ENCODE measurements at places on chromosomes 6 and 20.

GRCh38 chr6:111210194-111210728 is 123.0 kb downstream of the SLC16A10 start:
- DNase-seq: peak; percentile 12

- no peak for DNase-seq
These were observed 4.8 kb downstream of the NOP56 start for GRCh38 chr20:2657241-2657640.

DNA sequence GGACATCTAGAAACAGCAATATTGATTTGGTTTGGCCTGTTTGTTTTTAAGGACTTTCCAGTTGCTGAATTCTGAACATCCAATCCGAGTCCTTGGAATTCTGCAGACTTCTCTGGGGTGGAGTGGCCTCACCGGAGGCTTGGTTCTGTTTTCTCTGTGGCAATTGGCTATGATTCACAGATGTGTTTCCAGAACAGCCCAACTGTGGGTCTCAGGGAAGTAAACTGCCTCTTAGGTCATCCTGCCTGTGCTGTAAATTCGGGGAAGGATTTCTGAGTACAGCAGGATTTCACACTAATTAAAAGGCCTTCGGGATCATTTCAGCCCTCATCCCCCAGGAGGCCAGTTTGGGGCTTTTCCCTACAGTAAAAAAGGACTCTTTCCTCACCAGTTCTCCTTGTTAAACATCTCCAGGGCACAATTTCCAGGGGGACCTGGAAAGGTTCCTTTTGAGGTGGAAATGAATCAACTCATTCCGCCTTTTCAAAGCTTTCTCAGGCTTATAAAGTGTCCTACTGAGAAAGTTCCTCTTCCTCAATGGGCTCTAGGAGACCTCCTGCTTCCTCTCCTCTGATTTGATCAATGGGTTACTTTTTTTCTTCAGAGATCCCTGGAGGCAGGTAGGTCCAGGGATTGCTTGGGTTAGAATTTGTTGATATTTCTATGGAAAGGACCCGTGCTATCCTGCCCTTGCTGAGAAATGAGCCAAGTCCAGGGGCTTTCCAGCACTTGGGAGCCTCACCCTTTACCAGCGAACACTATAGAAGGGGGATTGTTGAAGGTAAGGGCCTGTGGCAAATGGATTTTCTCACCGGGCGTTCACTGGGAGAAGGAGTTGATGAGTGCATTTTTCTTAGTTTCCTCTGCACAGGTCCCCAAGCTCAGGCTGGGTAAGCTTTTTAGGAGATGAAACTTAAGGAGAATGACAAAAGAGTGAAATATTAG is 114.6 kb downstream of the CLIC5 start:
- no peak for DNase-seq

DNA sequence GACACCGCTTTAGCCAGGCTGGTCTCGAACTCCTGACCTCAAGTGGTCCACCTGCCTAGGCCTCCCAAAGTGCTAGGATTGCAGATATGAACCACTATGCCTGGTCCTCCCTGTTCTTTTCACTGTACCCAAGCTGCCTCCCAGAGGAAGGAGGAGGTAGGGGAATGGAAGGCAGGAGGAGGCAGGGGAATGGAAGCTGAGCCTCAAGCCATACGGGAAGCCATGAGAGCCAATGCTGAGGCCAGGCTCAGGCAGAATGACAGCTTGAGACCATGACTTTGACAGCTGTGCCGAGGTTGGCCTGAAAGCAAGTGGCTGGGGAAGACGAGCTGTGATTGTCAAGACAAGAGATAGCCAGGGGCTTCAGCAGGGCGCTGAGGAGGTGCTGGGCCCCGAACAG is 13.6 kb upstream of the ZNF335 start:
- DNase-seq: no peak

- DNase-seq: no peak
These were observed 272.2 kb downstream of the KCNQ5 start for GRCh38 chr6:72894091-72894490.

Data from bone marrow (tissue), 2 donors.